Effector memory CD8-positive, alpha-beta T cell (primary cell): ENCODE measurements at places on chromosomes 13 and 19.

GRCh38 chr13:27905650-27906049 lies 14.2 kb upstream of the PDX1 start:
- H3K4me1 ChIP-seq, result no peaks in the 10 kb centered on the region
- no peak overlapping the region for H3K4me3 ChIP-seq
- no peaks in the 10 kb centered on the region for H3K36me3 ChIP-seq
- no peak for DNase-seq
- peaks cover 66% of the 10 kb centered on the region for H3K27me3 ChIP-seq

DNA sequence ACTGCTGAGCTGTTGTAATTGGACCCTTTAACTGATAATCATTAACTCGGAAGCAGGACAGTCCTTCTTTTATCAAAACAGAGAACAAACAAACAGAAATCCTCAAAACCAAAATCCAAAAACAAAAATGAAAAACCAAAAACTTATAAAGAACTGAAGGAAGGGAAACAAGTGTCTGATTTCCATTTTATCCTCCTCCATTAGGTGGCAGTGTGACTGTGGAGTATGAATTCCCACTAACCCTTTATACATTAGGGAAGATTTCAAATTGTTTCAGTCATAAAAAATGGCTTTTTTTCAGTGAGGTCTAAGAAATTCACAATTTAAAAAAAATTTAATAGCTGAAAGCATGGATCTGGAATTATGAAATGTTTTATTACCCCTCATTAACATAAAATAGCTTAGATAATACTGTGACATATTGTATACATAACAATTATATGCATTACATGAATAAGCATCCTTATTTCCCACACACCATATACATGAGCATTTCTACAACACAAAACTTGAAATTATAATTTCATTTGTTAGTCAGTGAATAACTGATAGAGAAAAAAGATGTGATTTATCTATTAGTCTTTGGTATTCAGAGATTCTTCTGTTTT lies 1074.3 kb upstream of the PCDH9 start:
- no peak overlapping the region for H3K4me3 ChIP-seq
- H3K36me3 ChIP-seq, result peaks cover 4% of the 10 kb centered on the region
- H3K4me1 ChIP-seq, result no peaks in the 10 kb centered on the region

- peak overlapping the region; percentile 100 for H3K27ac ChIP-seq
- H3K4me3 ChIP-seq, result peak overlapping the region; percentile 99
- DNase-seq, result no peak
- H3K36me3 ChIP-seq, result peaks cover 44% of the 10 kb centered on the region
- H3K27me3 ChIP-seq, result no peaks in the 10 kb centered on the region
Measured at GRCh38 chr13:41061914-41062837, 867 bp downstream of the WBP4 start.

GRCh38 chr13:83940742-83941141 lies 58.5 kb upstream of the SLITRK1 start:
- peaks cover 5% of the 10 kb centered on the region for H3K27me3 ChIP-seq
- no peaks in the 10 kb centered on the region for H3K36me3 ChIP-seq
- DNase-seq, result no peak

DNA sequence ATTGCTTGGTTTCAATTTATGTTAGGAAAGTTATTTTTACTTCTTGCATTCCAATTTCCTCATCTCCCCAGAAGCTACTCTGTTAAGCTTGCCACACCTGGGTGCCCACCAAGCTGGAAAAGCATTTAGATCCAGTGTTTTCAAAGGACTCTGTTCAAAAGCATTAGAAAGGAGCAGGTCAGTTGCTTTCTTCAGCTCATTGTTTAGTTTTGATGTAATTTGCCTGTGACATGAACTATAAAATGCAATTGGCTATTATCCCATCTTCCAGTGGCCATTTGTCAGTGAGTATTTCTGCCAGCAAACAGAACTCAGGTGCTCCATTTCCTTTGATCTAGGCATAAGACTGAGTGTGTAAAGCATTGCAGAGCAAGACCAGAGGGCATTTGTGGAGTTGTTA lies 46.7 kb upstream of the RNF113B start:
- H3K27me3 ChIP-seq, result peaks cover 20% of the 10 kb centered on the region
- H3K36me3 ChIP-seq, result peaks cover 3% of the 10 kb centered on the region
- no peaks in the 10 kb centered on the region for H3K4me1 ChIP-seq
- no peak overlapping the region for H3K4me3 ChIP-seq
- no peak overlapping the region for H3K27ac ChIP-seq

GRCh38 chr19:31118986-31119385 lies 230.2 kb downstream of the TSHZ3 start:
- no peak for DNase-seq
- H3K36me3 ChIP-seq, result no peaks in the 10 kb centered on the region
- no peak overlapping the region for H3K27ac ChIP-seq

- H3K27ac ChIP-seq, result no peak overlapping the region
- H3K4me1 ChIP-seq, result no peaks in the 10 kb centered on the region
Measured at GRCh38 chr13:94228763-94229162, 250.7 kb downstream of the DCT start.

DNA sequence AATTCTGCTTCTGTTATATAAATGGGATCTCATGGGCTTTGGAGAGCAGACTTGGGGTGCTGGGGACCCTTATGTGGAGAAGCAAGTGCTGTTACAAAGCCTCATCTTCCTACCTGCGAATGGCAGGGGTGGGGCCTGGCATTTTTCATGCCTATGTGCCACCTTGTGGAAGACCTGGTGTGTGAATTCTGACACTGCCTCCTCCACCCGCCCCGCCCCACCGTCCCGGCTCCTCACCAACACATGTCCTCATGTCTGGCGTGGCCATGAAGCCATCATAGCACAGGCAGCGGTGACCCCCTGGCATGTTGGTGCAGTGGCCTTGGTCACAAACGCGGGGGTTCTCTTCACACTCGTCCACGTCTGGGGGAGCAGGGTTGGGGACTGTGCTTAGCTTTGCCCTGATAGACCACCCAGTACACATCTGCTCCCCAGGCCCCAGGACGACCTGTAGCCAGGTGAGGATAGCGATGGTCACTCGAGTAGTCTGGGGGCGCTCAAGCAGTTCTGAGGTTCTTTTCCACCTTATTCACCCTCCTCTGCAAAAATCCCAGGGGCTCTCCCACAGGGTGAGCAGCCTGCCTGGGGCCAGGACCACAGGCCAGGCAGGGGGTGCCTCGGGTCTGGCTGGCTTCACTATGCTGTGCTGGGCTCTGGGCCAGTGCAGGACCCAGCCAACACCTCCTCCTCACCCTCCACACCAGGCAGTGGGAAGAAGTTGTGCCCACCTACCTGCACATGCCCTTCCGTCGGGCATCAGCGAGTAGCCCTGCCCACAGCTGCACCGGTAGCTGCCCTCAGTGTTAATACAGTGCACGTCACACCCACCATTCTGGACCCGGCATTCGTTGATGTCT lies 32.7 kb downstream of the FBN3 start:
- H3K4me3 ChIP-seq, result no peak overlapping the region
- H3K4me1 ChIP-seq, result no peaks in the 10 kb centered on the region
- H3K36me3 ChIP-seq, result no peaks in the 10 kb centered on the region
- H3K27ac ChIP-seq, result no peak overlapping the region

DNA sequence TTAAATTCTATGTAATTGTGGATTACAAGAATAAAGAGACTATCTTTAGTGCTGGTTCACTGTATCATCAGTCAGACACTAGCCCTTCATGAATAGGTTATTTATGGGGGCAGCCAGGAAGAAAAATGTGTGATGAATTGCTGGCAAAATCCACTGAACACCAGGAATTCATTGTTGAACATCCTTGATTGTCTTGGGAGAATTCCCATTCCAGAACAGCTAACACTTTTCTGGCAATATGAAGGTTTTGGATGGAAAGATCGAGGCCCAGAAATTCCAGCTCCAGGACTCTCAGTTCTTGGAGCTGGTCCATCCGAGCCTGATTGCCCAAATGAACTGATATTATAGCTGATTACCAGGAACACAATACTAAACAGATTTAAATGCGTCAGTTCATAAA lies 11.5 kb upstream of the SPART start:
- no peaks in the 10 kb centered on the region for H3K27me3 ChIP-seq
- H3K36me3 ChIP-seq, result peaks cover 2% of the 10 kb centered on the region
- H3K27ac ChIP-seq, result no peak overlapping the region
- no peak overlapping the region for H3K4me3 ChIP-seq
- no peak for DNase-seq

GRCh38 chr13:114099918-114100445 lies 32.4 kb downstream of the RASA3 start:
- peak overlapping the region; percentile 83 for H3K27ac ChIP-seq
- no peak for DNase-seq
- H3K27me3 ChIP-seq, result no peaks in the 10 kb centered on the region
- H3K4me3 ChIP-seq, result peak overlapping the region; percentile 67
- peaks cover 69% of the 10 kb centered on the region for H3K36me3 ChIP-seq

DNA sequence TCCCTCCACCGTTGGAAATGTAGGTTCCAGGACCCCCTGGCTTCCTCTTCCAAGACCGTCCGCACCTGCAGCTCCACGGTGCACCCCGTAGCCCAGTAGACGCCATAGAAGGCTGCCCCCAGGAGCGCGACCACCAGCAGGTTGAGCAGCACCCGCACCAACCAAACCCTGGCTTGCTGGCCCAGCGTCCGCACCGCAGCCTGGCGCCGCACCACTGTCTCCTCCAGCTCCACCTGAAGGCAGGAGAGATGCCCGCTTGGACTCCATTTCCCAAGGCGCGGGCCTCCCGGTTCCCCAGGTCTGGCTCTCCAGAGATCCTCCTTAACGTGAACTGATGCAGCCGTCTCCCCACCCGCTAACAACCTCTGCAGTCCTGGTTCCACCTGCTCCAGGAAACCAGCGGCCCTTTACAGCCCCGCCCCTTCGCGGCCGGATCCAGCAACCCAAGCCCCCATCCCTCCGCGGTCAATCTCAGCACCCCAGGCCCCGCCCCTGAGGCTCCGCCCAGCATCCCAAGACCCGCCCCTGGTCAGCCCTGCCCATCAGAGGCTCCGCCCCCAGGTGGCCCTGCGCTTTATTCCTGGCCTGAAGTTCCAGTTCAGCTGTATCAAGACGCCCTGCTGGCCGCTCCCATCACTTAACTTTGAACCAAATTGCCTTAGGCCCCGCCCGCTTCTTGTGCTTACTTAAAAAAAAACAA lies 5.0 kb upstream of the LENG1 start:
- H3K27ac ChIP-seq, result peak overlapping the region; percentile 65
- H3K4me1 ChIP-seq, result peaks cover 38% of the 10 kb centered on the region
- DNase-seq, result peak; percentile 79
- H3K27me3 ChIP-seq, result no peaks in the 10 kb centered on the region
- H3K36me3 ChIP-seq, result peaks cover 24% of the 10 kb centered on the region
- H3K4me3 ChIP-seq, result peak overlapping the region; percentile 95

DNA sequence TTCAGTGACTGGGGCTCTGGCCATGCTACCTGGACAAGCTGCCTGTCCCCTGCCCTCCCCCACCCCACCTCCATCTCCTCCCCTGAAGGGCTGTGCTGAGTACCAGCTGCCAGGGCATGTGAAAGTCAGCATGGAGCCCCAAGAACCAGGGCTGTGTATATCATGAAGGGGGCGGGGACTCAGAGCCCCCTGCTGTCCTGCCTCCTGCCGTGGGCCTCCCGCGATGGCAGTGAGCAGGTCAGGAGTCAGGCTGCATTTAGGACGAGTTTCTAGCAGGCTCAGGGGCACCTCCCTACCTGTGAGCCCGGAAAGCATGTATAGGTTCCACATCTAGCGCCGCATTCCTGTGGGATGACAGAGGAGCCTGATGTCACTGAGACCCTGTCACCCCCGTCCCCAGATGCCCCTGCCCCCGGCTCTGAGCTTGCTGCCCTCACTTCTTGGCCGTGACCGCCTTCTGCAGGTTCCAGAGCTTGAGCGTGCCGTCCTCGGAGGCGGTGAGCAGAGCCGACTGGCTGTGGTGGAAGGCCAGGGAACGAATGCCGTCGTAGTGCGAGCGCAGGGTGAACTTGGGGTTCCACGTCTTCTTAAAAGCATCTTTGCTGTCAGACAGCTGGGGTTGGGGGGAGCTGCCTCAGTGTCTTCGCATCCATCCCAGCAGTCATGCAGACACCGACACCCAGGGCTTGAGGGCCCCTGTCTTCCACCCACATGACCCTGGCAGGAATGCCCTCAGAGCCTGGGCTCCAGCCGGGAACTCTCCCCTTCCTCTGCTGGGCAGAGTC lies 8.3 kb upstream of the PRKD2 start:
- H3K4me3 ChIP-seq, result no peak overlapping the region
- H3K4me1 ChIP-seq, result peaks cover 30% of the 10 kb centered on the region
- H3K36me3 ChIP-seq, result peaks cover 72% of the 10 kb centered on the region
- DNase-seq, result no peak
- no peak overlapping the region for H3K27ac ChIP-seq

- no peak overlapping the region for H3K27ac ChIP-seq
- no peak overlapping the region for H3K4me3 ChIP-seq
- peaks cover 15% of the 10 kb centered on the region for H3K27me3 ChIP-seq
- peaks cover 4% of the 10 kb centered on the region for H3K36me3 ChIP-seq
- DNase-seq, result no peak
- H3K4me1 ChIP-seq, result no peaks in the 10 kb centered on the region
Measured at GRCh38 chr13:29384466-29384865, 211.0 kb downstream of the SLC7A1 start.

- H3K27me3 ChIP-seq, result no peaks in the 10 kb centered on the region
- H3K4me3 ChIP-seq, result no peak overlapping the region
- H3K27ac ChIP-seq, result no peak overlapping the region
- DNase-seq, result no peak
Measured at GRCh38 chr13:33135097-33135496, 118.9 kb downstream of the KL start.

DNA sequence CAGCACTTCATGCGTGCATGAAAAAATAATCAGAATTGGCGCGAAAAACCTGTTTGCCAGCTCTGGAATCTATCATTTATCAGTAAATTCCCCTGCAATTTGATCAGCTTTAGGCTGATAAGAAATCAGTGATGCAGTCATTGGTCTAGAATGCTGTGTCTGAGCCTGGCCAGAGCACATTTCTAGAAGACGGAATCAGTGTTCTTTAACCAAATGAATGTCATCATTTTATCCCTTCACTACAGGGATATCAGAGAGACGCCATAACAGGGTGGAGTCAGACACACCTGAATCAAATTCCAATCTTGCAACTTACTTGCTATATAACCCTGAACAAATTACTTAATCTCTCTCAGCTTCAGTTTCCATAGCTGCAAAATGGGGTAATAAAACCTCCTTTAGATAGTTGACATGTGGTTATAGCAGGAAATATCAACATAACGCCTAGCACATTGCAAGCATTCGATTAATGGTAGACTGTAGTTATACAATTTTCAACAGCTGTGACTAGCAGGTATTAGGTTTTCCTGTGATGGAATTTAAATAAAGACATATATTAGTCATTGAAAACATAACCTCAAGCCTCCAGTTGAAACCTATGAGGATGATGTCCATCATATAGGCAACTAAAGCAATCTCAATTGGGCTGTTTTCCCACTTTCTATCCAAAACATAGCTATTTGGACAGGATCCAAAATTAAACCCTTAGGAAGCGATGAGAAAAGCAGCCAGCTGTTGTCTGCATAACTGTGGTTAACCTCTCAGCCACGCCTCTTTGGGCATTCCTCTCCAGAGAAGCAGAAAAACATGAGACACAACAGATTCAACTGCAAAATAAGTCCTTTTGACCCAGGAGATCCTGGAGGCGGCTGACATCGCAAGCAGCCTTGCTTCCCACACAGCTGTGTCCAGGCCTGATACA lies 51.6 kb upstream of the UBL3 start:
- peak overlapping the region; percentile 90 for H3K4me3 ChIP-seq
- peak overlapping the region; percentile 98 for H3K27ac ChIP-seq
- H3K36me3 ChIP-seq, result peaks cover 3% of the 10 kb centered on the region

GRCh38 chr13:52104624-52105023 lies 24.2 kb downstream of the NEK5 start:
- DNase-seq, result no peak
- no peaks in the 10 kb centered on the region for H3K36me3 ChIP-seq
- H3K27ac ChIP-seq, result no peak overlapping the region
- no peaks in the 10 kb centered on the region for H3K4me1 ChIP-seq
- H3K4me3 ChIP-seq, result no peak overlapping the region
- peaks cover 17% of the 10 kb centered on the region for H3K27me3 ChIP-seq

GRCh38 chr13:66821551-66821950 lies 408.6 kb downstream of the PCDH9 start:
- no peaks in the 10 kb centered on the region for H3K4me1 ChIP-seq
- no peaks in the 10 kb centered on the region for H3K27me3 ChIP-seq
- H3K4me3 ChIP-seq, result no peak overlapping the region
- H3K36me3 ChIP-seq, result no peaks in the 10 kb centered on the region
